Activated T-helper 17 cell treated with anti-CD3 and anti-CD28 coated beads, Interleukin-2, amount 50 U/mL, for 72 hours (primary cell): ENCODE measurements at places on chromosomes 4 and X. TPM values are rescaled to one million over a fixed set of nuclear protein-coding genes. Genes with fewer than 3 reads are reported as not detected.

Gene MAGEC2
- not detected for total RNA-seq

Gene VEGFC
- total RNA-seq: not detected

Gene STARD8
- 1.8 TPM for total RNA-seq

Gene F11
- not detected for total RNA-seq

Gene CT45A2
- total RNA-seq: not detected

Gene LETM1
- 21.3 TPM for total RNA-seq

Gene STPG2
- 0.21 TPM for total RNA-seq
